SHP77 treated with DMSO at 0.1 percent for 48 hours (cell line): ENCODE measurements at places on chromosomes 7 and 10.

DNA sequence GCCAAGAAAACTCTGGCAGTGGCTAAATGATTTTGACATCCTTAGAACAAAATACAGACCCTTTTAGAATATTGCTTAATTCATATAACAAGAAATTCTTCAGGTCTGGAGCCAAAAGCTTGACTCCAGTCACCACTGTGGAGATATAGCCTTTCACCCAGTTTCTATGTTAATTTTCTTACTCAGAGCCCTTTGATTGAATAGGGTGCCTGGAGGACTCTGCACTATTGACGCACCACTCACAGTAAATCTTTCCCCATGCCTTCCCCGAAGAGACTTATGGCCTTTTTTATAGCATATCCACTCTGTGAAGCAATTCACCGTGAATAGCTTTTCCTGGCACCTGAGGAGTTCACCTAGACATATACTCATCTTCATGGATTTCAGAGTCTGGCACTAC, 613.8 kb downstream of the ZWINT start:
- peak; percentile 7 for DNase-seq

GRCh38 chr7:47239931-47240421, 341.9 kb downstream of the TNS3 start:
- DNase-seq, result no peak

DNA sequence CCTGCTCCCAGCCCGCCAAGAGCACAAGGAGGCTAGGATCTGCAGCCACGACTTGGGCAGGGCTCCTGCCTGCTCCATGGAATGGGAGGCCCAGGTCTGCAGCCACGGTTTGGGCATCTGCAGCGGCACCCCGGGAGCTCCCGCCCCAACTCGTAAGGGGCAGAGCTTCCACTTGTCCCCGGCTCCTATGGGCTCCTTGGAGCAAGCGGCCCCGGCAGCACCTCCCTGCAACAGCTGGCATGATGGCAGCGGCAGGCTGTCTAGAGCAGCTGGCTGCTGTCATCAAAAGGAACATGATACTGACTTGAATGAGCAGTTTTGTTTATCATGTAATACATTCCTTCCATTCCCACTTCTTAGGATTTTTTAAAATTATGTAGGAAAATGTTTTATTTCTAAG, 684.0 kb upstream of the FOXK1 start:
- peak; percentile 16 for DNase-seq

- no peak for DNase-seq
Observed at GRCh38 chr10:62457598-62457997, 83.4 kb downstream of the ZNF365 start.

- DNase-seq, result no peak
Observed at GRCh38 chr7:264541-265191, 25.3 kb upstream of the FOXL3 start.

GRCh38 chr10:95469676-95470075, 91.5 kb downstream of the SORBS1 start:
- DNase-seq, result no peak

DNA sequence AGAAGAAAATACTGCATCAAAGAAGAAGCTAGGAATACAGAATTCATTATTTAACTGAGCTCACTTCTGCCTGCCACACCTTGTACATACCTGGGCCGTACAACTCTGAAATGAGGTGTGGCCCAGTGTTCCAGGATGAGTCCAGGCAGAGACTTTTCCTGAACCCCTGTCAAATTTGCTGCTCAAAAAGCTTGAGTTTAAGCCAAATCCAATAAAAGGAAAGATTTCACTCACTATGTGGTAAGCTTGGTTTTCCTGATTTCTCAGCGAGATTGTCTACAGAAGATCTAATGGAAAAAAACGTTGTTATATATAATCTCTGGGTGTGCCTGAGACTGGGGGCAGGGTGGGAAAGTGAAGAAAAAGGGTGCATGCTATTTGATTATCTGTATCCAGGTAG, 72.1 kb upstream of the EGFR start:
- DNase-seq, result no peak

GRCh38 chr7:84187813-84188510, 6.6 kb downstream of the SEMA3A start:
- no peak for DNase-seq

- DNase-seq, result no peak
Observed at GRCh38 chr7:104805449-104806317, 208.3 kb upstream of the KMT2E start.

DNA sequence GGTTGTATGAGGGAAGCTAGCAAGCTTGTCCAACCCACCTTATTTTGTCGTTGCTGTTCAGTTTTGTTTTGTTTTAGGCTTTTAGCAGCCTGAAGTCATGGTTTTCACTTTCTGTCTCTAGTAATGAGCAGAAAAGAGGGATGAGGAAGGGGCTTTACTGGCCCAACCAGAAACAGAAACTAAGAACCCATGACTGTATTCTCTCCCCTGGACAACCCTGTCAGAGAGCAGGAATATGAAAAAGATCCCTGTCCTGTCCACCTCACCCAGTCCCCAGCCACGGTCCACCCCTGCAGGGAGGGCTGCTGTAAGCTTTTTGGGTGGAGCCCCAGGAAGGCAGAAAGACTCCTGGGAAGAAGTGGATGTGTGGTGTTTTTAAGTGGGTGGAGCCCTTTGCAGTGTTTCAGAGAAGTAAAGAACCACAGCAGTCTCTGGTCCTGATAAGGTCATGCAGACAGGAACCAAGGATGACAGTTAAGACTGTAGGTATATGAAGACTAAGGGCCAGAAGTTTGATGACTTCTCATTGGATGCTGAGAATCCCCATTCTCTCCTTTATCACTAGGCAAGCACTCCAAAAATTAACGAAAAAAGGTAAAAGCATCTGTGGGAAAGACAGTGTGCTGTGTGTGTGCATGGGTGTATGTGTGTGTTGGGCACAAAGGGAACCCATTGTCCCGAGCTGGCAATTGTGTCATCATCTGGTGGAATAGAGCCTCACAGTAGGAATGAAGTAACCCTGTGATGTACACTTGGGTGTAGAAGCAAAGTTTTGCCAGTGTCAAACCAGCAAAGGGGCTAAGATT, 13.8 kb downstream of the MRPL32 start:
- no peak for DNase-seq

DNA sequence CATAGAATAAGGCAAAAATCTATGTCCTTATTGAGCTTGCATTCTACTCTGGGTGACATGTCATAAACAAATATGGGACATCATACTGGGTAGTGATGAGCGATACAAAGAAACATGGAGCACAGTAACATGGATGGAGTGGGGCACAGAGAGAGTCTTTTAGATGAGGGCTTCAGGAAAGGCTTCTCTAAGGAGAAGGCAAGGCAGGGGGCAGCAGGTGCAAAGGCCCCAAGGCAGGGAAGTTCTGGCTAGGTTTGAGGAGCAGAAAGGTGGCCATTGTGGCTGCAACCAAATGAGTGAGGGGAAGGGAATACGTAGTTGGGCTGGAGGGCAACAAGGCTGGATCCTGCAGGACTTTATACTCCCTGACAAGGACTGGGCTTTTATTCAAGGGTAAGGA, 211.4 kb downstream of the HERPUD2 start:
- DNase-seq, result no peak

- DNase-seq, result no peak
Observed at GRCh38 chr10:71268247-71268691, 50.8 kb upstream of the SLC29A3 start.

GRCh38 chr10:47081264-47081663, 170.0 kb downstream of the PTPN20 start:
- DNase-seq, result no peak

- DNase-seq, result no peak
Observed at GRCh38 chr10:58779594-58779993, 266.9 kb downstream of the BICC1 start.

DNA sequence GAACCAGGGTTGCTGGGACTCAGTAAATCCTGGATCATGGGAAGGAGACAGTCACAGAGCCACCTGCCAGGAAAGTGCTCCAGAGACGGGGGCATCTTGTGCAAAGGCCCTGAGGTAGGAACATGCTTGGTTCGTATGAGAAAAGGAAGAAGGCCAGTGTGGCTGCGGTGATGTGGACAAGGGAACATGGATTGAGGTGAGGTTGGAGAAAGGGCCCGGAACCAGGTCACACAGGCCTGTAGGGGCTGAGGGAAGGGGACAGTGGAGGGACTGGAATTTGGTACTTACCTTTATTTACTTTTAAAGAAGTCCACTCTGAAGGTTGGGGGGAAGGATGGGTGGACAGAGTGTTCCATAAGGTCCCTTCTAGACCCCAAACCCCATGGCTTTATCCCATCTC, 32.9 kb upstream of the CXCL12 start:
- no peak for DNase-seq

GRCh38 chr7:142469696-142470543, 212.1 kb upstream of the PRSS58 start:
- DNase-seq, result no peak

DNA sequence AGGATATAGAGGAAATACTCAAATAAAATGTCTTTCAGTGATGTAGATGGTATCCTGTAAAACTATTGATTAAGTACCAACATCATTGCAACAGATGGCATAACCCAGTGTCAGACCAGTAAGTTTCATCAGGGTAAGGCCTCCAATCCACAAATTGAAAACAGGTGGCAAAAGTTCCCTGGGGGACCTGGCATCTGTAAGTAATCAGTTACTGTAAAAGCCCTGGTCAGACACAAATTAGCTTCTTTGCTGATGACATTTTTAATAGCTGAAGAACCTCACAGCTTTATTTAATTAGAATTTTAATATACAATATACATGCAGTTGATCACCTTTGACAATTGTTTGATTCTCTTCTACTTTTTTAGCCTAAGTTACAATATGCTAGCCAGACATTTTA, 152.5 kb downstream of the PLXDC2 start:
- no peak for DNase-seq

DNA sequence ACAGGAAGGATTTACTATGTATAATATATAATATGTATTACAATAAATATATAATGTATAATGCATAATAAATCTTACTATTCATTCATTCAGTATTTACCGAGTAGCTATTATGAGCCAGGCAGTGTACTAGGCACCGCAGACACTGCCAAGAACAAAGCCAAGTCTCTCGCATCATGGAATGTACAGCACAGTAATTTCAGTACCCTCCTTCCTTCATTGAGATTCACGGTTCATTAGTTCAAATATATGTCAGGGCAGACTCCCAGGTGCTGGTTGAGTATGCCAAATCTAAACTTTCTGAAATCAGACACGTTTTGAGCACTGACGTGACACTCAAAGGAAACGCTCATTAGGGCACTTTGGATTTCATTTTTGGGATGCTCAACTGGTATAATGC, 9.1 kb downstream of the USP6NL start:
- no peak for DNase-seq

- DNase-seq, result peak; percentile 55
Observed at GRCh38 chr7:49001610-49002033, 77.3 kb downstream of the CDC14C start.

- DNase-seq, result no peak
Observed at GRCh38 chr10:67401711-67402110, 294.3 kb downstream of the CTNNA3 start.

GRCh38 chr7:20330928-20331909, 519 bp downstream of the ITGB8 start:
- DNase-seq, result no peak

DNA sequence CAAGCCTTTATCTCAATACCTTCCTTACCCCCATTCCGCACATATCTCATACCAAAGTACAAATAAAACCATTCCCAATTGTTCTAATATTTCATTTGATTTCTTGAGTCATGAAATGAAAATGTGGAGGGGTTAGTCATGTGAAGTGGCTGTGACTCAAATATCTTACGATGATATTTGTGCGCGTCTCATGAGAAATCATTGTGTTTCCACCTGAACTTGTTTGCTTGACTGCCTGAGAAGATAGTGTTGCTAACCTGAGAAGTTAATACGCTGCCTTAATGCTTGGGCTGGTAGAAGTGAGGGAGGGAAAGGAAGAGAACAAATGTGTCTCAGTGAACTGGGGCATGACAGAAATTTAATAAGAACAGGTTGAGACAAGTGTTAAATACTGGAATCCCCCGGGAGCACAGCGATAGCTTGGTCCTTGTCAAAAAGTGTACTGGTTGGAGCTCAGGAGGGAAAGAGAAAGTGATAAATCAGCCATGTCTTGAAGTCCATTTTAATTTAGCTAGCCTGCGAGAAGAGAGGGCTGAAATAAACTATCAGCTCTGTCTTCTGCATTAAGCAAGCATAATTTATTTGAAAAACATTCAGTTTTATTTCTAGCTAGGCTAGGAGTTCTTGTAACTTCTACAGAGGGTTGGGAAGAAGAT, 7.2 kb upstream of the EPHA1 start:
- no peak for DNase-seq

- no peak for DNase-seq
Observed at GRCh38 chr7:13904689-13905088, 84.8 kb downstream of the ETV1 start.

DNA sequence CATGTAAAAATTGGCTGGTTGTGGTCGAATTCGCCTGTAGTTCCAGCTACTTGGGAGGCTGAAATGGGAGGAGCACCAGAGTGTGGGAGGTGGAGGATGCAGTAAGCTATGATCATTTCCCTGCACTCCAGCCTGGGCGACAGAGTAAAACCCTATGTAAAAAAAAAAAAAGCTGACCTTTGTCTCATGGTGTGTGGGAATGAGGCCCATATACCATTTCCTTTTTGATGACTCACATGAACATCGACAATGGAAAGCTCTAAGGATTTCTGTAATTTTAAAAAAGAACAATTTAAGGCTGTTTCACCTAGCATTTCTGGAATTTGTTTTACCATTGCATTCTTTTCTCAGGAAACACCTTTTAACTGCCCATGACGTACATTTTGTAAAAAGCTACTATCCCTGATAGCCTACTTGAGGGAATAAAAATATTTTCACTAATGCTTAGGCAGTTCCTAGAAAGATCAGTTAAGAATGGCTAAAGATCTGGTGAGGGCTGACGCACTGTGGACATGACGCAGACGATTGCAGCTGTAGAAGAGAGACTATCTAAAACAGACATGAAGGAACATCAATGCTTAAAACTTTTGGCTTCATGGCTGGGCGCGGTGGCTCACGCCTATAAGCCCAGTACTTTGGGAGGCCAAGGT, 400.6 kb upstream of the IGFBP3 start:
- DNase-seq, result no peak

DNA sequence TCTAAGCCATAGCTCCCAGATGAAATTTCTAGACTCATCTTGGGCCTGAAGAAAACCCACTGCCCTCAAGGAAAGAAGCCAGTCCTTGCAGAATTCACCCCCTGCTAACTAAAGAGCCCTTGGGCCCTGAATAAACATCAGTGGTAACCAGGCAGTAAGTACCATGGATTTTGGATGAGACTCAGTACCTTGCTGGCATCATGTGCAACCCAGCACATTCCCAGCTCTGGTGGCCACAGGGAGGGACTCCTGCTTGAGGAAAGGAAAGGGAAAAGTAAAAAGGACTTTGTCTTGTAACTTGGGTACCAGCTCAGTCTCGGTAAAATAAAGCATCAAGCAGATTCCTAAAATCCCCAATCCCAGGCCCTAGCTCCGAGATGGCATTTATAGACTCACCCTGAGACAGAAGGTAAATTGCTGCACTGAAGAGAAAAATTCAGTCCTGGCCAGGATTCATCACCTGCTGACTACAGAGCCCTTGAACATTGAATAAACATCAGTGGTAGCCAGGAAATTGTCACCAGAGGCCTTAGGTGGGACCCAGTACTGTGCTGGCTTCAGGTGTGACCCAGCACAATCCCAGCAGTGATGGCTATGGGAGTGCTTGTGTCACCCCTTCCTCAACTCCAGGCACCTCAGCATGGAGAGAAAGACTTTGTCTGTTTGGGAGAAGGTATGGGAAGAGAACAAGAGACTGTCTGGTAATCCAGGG, 31.2 kb upstream of the SFTPD start:
- DNase-seq, result no peak

GRCh38 chr7:444606-445005, 75.0 kb downstream of the PDGFA start:
- no peak for DNase-seq
